ENCODE measurements at places on chromosomes 3 and 15. TPM values are rescaled to one million over a fixed set of nuclear protein-coding genes. Genes with fewer than 3 reads are reported as not detected.
A peak's percentile ranks its signal among the peaks of the same experiment; 100 is the strongest.

DNA sequence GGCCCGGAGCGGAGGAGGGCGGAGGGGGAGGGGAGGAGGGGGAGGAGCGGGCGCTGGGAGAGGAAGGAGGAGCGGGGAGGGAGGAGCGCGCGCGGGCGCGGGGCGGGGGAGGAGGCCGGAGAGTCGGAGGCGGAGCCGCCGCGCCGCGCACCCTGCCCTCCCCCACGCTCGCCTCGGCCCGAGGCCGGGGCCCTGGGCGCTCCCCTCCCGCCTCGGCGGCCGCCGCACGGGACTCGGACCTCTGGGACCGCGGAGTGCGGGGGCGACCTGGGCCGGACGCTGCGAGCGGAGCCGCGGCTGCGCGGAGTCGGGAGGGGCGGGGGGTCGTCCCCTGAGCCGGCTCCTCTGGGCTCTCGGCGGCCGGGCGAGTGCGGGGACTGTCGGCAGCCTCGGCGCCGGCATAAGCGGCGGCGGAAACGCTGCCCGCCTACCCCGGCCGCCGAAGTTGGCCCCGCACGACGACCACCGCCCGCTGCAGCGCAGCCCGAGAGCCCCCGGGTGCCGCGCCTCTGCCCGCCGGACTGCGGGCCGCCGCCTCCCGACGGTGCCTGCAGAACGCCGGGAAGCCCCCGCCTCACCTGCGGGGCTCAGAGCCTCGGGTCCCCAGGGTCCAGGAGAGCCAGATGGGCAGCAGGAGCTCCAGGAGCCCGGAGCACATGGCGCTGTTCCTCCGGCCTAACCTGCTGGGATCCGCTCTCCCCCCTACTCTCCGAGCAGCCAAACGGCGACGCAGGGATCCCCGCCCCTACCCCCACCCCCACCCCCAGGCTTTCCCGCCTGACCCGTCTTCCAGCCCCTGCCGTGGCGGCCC is 406 bp upstream of the GABRB3 start:
- peak; percentile 86 for DNase-seq

DNA sequence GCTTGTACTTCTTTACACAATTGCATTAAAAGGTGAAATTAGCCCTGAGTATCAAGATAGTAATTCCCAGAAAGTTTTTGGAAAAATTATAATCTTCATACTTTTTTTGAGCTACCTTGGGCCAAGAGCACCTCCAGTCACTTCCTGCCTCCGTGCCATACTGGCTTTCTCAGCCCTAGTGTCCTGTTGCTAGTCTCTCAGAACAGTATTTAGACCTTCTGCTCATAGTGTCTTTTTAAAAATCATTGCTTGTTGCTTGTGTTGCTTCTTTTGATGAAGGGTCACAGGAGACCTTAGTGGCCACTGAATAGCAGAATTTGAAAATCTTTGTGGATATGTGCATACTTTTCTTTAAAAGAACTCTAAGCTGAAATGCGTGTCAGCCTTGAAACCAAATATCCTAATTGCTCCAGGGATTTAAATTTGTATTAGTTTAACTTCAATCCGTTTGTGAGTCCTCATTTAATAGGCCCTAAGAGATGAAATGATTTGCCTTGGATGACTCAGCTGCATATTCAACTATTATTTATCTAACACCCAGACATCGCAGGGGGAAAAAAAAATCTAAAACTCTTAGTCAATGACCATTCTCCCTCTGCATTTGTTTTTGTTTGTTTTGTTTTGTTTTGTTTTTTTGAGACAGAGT is 29.1 kb upstream of the LXN start:
- DNase-seq, result no peak

GRCh38 chr3:28347374-28348264 is 902 bp upstream of the ZCWPW2 start:
- DNase-seq, result no peak

- no peak for DNase-seq
Measured at GRCh38 chr3:195701042-195701915, 19.5 kb upstream of the MUC20 start.

DNA sequence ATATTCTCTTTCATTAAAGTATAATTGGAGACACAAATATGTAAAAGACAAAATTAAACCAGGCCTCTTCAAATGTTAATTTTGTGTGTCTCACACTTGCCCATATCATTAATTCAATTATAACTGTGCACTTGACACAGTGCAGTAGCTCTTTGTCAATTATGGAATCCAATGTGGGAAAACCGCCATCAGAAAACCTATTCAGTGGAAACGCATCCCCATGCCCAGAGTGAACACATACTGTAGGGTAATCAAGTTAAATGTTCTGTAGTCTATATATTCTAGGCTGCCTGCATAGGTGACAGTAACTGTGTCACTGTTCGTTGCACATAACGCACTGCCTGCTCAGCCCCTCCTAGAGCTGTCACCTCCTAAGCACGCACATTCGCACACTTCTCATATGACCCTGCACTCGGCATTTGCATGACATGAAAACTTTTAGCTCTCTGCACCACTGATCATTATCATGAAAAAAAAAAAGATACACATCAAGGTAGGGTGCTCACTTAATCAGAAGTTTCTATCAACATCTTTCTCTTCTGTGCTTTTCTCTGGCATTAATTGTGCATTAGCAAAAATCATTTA is 63.2 kb downstream of the MEIS2 start:
- no peak for DNase-seq

The IMPG2 gene
- 0.08 TPM for total RNA-seq

The WDR76 gene
- 19.6 TPM for total RNA-seq

- DNase-seq, result no peak
Measured at GRCh38 chr3:58573640-58574039, 3.6 kb downstream of the FAM107A start.

DNA sequence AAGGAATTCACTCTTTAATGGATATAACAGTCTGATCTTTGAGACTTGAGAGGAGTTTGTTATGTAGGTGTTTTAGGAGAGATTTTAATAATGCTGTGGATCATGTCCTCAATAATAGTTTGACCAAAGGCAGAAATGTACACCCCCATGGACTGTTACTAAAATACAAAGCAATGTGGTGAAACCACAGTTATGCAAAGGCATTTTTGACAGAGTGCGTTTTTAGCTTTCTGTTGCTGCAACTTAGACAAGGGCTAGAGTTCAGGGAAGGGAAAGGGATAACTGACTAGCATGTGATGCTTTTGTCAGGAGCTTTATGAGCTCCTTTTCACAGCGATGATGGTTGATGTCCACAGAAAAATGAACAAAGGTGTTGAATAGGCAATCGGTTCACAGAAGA is 3.6 kb upstream of the STARD5 start:
- DNase-seq, result no peak

The GOLGA8H gene
- total RNA-seq, result 0.71 TPM

- DNase-seq, result no peak
Measured at GRCh38 chr3:30227571-30228301, 378.7 kb upstream of the TGFBR2 start.

DNA sequence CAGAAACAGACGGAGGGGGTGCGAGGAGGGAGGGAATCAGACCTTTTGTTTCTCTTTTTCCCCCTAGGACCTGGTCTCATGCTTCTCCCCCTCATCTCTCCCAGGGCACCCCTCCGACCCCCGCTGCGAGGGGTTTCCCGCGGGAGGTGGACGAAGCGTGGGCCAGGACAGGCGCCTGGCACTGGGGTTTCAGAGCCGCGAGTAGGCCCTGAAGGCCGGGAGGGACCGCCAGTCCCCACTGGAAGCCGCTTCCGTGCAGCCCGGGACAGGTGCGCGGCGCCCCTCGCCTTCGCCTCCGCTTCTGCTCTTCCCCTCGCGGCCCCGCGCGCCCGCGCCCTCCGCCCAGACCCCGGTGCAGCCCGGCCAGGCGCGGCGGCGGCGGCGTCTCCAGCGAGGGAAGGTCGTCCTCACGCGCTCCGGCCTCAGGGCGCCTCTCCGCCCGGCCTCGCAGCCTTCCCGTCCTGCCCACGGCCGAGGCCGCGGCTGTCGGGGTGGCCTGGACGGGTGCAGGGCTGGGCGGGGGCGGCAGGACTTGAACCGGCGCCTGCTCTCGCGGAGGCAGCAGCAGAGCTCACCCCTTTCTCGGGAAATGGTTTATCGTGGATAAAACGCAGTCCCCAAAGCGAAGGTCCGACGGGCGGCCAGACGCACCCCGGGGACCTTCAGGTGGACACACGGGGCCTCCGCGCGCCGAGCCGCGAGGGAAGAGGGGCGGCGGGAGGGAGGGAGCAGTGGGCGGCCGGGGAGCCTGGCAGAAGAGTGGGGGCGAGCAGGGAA is 31.5 kb upstream of the ADAMTS17 start:
- peak; percentile 58 for DNase-seq

The TGM4 gene
- total RNA-seq, result not detected

GRCh38 chr3:18423401-18424212 is 1.5 kb downstream of the SATB1 start:
- DNase-seq, result peak; percentile 69

DNA sequence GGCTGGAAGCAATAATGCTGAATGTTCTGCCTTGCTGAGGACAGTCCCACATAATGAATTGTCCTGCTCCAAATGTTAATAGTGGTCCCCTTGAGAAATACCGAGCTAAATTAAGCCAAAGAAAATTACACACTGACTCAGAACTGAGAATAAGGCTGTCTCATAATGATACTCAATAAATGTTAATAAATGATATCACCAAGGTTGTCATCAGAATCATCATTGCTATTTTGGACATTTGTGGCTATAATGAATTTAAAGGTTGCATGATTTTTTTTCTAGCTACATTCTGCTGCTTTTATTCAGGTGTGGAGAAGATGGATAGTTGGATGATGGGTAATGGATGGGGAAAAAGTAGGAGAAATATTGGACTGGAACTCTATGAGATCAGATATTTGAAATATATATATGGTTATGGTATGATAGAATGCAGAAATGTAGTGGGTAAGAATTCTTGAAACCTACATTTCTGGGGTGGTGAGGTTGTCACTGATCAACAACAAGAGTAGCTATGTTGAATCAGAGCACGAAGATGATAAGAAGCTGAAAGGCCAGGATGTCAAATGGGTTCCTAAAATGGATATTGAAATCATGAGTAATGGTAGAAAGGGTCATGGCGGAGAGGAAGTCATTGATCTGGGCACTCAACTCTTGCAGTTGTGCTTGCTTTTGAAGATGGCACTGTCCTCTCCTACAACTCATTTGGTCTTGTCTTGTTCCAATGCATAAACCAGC is 12.8 kb downstream of the CHST2 start:
- no peak for DNase-seq

GRCh38 chr15:59166166-59166565 is 40.5 kb upstream of the LDHAL6B start:
- DNase-seq, result no peak

- DNase-seq, result no peak
Measured at GRCh38 chr15:51799282-51800252, 29.9 kb upstream of the TMOD3 start.

The GXYLT2 gene
- 5.6 TPM for total RNA-seq

DNA sequence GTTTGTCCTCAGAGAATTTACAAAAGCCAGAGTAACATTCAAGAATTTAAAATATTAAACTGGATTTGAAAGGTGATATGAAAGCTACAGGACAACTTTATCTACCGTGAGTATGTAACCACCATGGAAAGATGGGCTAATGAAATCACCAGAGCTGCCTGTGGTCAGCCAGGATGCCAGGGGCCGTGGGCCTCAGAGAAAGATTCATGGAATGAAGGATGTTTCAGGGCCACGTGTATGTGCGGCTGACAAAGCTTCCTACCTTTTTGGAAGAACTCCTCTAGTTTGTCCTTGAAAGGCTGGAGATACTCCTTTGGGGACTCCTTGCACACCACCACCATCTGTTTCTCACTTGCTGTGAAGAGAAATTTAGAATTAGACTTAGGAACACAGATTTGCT is 138.9 kb downstream of the GREM1 start:
- DNase-seq, result no peak

DNA sequence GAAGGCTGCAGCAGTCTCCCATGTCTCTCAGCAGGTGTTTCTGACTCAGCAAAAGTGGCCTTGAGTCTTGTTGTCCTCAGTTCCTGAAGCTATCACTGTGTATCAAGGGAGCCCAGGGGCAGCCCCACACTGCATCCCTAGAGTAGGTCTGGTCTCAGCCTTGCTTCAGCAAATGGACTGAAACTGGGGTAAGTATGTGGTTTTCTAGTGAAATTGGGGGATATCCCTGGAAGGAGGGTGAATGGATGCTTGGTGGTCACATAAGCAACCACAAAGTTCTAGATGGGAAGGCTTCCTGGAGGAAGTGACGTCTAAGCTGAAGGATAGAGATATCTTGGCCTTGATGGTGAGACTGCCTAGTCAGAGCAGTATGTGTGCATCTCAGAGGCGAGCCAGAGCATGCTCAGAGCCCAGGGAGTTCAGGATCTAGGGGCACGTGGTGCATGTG is 38.4 kb downstream of the TMEM158 start:
- no peak for DNase-seq

The THAP10 gene
- total RNA-seq, result 3.4 TPM

DNA sequence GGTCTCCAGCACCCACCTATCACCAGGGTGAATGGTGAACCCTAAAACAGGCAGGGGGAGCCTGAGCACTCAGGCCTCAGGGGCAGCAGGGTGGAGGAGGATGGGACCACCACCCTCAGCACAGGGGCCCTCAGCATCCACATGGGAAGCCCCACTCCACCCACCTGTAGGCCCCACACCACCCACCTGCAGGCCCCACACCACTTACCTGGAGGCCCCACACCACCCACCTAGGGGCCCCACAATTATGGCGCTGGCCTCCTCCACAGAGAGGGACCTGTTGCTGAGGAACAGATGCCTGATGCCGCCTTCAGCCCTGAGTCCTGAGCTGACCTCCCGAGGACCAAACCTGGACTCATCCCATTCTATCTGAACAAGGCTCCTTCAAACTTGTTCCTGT is 46.7 kb downstream of the HMCES start:
- DNase-seq, result no peak

DNA sequence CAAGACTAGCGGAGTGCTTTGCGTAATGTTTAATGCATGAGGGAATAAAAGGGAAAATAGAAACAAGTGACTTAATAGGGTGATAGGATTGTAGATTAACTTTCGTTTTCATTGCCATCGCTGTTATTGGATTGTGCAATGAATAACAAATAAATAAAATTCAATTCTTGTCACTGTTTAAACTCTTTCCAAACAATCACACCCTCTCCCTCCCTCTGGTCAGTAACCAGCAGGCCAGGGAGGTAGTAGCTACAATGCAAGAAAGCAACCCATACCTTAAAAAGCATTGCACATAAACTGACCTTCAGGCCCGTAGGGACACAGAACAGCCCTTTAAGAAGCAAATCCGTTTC is 705 bp upstream of the TFRC start:
- no peak for DNase-seq

DNA sequence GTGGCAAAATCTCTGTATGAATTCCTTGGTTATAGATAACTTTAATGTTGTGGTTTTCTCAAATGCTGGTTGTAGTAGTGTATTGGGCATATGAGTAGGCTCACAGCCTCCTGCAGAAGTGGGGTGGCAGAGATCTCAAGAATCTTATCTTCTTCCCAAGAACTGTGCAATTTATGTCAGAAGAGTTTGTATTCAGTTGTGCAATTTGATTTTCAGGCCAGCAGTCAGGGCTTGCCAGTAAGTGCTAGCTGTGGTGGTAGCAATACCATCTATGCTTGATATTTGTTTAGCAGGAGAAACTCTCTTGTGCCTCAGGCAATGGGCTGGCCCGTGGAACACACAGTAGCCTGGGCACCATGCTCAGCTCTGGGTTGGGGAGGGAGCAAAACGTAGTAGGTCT is 58.4 kb upstream of the GOLIM4 start:
- no peak for DNase-seq

GRCh38 chr3:30368978-30369377 is 237.4 kb upstream of the TGFBR2 start:
- DNase-seq, result no peak

- DNase-seq, result no peak
Measured at GRCh38 chr15:71374607-71375352, 259.5 kb downstream of the THSD4 start.
